ENCODE measurements at places on chromosomes 5 and 9. TPM values are rescaled to one million over a fixed set of nuclear protein-coding genes. Genes with fewer than 3 reads are reported as not detected.

CNTNAP3 gene
- total RNA-seq = not detected

TMEM203 gene
- total RNA-seq = 15.3 TPM

- DNase-seq = no peak
Observed at GRCh38 chr9:99779277-99779676, 42.4 kb upstream of the NR4A3 start.

DNA sequence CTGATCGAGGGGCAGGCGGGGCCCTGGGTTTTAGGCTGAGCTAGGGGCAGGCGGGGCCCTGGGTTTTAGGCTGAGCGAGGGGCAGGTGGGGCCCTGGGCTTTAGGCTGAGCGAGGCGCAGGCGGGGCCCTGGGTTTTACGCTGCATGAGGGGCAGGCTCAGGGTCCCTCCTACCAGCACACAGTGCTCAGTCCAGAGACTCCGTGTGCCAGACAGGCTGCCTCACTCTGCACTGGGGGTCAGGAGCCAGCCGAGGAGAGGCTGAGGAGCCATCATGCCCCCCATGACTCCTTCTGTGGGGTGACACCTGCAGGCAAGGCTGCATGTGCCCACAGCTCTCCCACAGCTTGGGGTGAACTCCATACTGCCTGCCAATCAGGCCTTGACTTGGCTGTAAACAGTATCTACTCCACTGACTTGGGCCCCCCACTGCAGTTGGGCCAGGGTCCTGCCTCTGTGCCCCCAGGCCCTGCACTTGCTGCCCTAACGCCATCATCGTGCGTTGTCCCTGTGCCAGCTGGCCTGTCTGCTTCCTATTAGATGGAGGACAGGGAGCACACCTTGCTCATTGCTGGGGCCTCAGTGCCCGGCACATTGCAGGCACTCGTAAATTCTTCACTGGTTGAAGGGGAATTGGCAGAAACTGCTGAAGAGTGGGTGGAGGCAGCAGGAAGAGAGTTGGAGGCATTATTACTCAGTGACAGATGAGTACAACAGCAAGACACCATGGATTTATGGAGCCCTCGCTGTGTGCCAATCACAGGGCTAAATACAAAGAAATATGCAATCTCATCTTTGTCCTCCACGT, 78.6 kb downstream of the AMBP start:
- no peak for DNase-seq

GRCh38 chr5:75387806-75388205, 50.8 kb downstream of the HMGCR start:
- DNase-seq = no peak

DNA sequence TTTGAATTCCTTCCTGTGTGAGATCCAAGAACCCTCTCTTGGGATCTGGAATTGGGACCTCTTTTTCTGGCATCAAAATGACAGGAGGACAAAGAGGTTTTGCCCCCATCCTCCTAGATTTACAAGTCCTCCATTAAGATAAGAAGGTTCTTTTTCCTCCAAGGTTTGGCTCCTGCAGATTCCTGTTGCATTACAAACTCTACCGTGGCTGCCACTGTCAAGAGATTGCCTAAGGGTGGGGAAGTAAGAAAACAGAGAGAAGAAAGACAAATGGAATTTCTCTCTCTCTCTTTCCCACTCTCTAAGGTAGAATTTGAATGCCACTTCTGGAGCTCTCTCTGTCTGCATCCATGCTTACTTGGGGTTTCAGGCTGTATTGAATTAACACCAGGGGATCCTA, 12.0 kb upstream of the SVEP1 start:
- no peak for DNase-seq

LRRC14B gene
- total RNA-seq = not detected

SHB gene
- total RNA-seq = 0.34 TPM

SLC31A2 gene
- 2.1 TPM for total RNA-seq

SPTLC1 gene
- 52.3 TPM for total RNA-seq

GRCh38 chr5:122515709-122516431, 203.8 kb downstream of the SNCAIP start:
- DNase-seq = no peak

GRCh38 chr5:115551415-115551814, 6.8 kb upstream of the FEM1C start:
- no peak for DNase-seq

GTF2H2 gene
- total RNA-seq = 25.4 TPM

SLCO4C1 gene
- 0.10 TPM for total RNA-seq

TMEM250 gene
- 26.2 TPM for total RNA-seq

- no peak for DNase-seq
Observed at GRCh38 chr5:118522626-118523025, 465.7 kb downstream of the DTWD2 start.

RETREG1 gene
- 7.4 TPM for total RNA-seq

DNA sequence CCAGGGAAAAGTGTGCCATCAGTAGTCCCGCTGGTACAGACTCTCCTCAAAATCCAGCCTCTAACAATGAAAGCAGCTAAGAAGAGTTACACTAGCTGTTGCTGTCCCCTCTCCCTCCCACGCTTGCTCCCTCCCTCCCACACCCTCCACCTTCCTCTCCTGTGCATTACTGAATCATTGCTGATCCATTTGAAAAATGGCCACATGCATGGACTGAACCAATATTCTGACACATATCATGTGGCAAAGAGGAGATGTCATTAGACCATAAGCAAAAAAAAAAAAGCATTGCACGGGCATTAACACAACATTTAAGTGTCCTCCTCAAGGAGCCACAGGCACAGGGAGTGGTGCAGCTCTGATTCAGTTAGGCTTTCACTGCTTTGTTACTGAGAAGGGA, 37.9 kb downstream of the LHFPL2 start:
- DNase-seq = no peak

PALM2AKAP2 gene
- total RNA-seq = 5.0 TPM

ZBTB6 gene
- 18.7 TPM for total RNA-seq

Measured in activated naive CD4-positive, alpha-beta T cell treated with anti-CD3 and anti-CD28 coated beads, Interleukin-2, amount 50 U/mL, for 72 hours (primary cell).